ENCODE measurements at places on chromosomes 7 and 10.

- DNase-seq = no peak
Observed at GRCh38 chr10:79005126-79005810, 63.5 kb upstream of the ZMIZ1 start.

- no peak for DNase-seq
Observed at GRCh38 chr10:93299606-93300287, 182.4 kb downstream of the MYOF start.

DNA sequence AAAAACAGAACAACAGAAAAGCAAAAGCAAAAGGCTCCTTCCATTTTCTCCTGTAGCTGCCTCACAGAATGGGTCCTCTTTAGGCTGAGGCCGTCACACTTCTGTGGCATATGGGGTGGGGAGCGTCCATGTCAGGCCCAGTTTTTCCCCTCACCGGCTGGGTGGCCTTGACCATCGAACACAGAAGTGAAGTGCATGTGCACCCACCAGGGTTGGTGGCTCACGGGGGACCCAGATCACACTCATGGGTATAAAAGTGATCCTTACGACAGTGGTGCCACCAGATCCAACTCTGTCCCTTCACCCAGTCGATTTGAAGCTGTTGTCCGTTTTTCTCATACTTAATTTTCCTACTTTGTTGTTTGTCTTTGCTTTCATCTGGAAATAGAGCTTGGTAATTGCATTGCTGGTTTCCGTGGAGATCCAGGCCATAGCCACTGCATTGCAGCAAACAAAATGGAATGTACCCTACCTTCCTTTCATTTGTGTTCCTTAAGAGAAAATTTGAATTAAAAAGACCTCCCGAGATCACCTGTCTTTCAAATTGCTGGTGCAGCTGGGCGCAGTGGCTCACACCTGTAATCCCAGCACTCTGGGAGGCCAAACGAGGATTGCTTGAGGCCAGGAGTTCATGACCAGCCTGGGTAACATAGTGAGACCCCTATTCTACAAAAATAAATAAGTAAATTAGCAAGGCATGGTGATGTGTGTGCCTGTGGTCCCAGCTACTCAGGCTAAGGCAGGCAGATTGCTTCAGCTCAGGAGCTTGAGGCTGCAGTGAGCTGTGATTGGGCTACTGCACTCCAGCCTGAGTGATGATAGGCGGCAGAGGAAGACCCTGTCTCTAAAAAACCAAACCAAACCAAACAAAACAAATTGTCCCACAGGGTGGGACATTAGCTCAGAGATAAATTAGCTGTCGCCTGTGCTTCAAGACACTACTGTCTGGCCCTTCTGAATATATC lies 10.7 kb upstream of the GJD4 start:
- DNase-seq = no peak

DNA sequence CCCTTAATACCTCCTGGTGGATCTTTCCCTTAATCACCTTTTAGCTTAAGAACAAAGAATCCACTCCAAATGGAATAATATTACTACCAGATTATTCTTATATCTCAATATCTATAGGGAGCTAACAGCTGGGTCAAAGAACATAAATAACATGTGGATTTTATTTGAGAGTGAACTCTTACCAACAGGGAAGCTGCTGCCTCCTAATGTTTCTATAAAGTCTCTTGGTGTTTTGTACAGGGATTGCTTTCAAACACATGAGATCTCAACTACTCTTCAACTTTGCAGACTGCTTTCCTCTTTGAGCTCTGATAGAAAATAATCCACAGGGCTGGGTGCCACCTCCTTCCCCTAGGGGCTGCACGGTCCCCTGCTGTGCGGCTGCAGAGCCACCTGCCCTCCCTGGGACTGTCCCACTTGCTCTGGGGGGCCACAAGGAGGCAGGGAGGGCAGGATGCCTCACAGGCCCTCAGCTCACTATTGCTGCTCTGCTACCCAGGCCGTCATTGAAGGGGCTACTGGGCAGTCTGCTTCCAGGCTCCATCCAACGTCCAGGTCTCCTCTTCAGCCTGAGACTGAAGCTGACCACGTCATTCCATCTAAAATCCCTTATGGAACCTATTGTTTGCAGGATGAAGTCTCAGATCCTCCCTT lies 191.2 kb downstream of the CXCL12 start:
- no peak for DNase-seq

GRCh38 chr7:36304099-36304425 lies 85.6 kb upstream of the ANLN start:
- DNase-seq = no peak

DNA sequence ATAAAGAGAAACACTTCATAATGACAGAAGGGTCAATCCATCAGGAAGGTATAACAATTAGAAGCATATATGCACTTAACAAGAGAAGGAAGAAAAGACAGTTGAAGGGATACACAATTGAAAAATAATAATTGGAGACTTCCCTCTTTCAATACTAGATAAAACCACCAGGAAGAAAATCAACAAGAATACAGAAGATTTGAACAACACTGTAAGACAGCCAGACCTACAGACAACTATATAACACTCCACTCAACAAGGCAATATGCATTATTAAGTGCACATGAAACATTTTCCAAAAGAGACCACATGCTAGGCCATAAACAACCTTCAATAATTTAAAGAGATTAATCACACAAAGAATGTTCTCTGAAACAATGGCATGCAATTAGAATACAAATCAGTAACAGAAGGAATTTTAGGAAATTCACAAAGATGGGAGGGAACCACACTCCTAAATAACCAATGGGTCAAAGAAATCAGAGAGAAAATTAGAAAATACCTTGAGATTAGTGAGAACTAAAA lies 35.1 kb downstream of the ZNF438 start:
- DNase-seq = no peak

- no peak for DNase-seq
Observed at GRCh38 chr10:97059006-97059871, 126.5 kb downstream of the SLIT1 start.

- DNase-seq = no peak
Observed at GRCh38 chr10:93871671-93872204, 22.0 kb upstream of the SLC35G1 start.

- DNase-seq = no peak
Observed at GRCh38 chr10:91185239-91185875, 35.1 kb upstream of the PCGF5 start.

DNA sequence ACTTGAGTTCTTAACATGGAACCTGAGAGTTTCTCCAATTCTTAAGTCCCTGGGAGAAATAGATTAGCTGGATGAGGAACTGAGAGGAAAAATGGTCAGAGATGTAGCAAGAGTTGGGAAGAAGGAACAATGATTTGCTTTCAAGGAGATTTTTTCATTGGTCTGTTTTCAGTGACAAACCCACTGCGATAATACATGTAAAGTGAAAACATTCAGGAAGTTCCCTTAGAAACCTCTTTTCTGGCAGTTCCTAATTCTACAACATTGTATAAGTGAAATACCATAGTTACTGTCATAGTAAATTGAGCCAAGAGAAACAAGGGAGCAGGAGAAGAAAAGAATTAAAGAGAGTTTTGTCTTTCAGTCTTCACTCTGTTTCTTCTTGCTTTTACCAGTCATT lies 12.1 kb upstream of the MAGI2 start:
- DNase-seq = no peak

- no peak for DNase-seq
Observed at GRCh38 chr7:103657474-103657894, 211.5 kb upstream of the SLC26A5 start.

DNA sequence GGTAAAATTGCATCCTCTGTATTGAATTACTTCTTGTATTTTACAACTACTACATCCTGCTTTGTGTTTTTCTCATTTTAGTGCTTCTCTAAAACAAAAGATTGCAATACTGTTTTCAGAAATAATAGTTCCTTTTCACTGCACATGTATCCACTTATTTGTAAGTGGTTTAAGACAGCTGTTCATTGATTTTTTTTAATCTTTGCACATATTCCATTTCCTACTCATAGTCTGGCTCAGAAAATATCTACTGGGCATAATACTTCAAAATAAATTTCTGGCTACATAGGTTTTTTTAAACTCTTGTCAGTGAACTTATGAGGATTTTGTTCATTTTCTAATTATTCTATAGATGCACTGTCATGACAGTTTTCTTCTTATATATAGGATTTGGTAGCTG lies 54.8 kb downstream of the SND1 start:
- DNase-seq = no peak

DNA sequence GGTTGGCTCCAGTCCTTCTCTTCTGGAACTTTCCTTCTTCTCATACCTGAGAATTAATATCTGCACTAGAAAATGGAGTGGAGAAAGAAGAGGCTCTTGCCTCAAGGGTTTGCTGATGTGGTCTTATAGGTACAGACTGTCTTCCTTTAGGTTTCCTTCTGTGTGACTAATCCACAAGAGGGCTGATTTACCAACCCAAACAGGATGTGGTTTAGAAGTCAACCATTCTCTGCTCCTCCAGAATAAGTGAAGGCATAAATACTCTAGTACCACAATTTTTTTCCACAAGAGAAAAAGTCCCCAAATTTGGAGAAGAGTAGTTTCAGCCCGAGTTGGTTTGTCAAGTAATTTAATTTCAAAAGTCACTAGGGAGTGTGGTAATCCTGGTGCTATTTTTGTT lies 85.8 kb downstream of the NRP1 start:
- DNase-seq = no peak

- no peak for DNase-seq
Observed at GRCh38 chr7:99002148-99002826, 124.0 kb downstream of the TRRAP start.

- DNase-seq = no peak
Observed at GRCh38 chr10:95785317-95785716, 29.4 kb downstream of the ENTPD1 start.

- DNase-seq = no peak
Observed at GRCh38 chr7:75711656-75712514, 26.9 kb downstream of the HIP1 start.

- DNase-seq = no peak
Observed at GRCh38 chr10:132335189-132336063, 3.4 kb downstream of the LRRC27 start.

GRCh38 chr7:37550426-37550825 lies 101.8 kb upstream of the ELMO1 start:
- DNase-seq = no peak

DNA sequence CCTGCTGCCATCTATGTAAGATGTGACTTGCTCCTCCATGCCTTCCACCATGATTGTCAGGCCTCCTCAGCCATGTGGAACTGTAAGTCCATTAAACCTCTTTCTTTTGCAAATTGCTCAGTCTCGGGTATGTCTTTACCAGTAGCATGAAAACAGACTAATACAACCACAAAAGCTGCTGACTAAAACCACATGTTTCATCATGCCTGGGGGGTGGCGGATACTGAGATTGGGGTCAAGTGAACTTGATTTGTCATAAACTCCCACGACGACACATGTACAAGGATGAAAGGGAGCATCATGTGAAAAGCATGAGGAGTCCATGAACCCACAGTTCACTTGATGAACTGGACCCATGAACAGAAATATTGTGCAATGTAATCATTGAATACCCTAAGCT lies 134.9 kb upstream of the ANK3 start:
- DNase-seq = no peak

- DNase-seq = no peak
Observed at GRCh38 chr10:67772894-67773511, 65.0 kb downstream of the DNAJC12 start.

GRCh38 chr10:88097536-88097935 lies 234.1 kb downstream of the PTEN start:
- no peak for DNase-seq

DNA sequence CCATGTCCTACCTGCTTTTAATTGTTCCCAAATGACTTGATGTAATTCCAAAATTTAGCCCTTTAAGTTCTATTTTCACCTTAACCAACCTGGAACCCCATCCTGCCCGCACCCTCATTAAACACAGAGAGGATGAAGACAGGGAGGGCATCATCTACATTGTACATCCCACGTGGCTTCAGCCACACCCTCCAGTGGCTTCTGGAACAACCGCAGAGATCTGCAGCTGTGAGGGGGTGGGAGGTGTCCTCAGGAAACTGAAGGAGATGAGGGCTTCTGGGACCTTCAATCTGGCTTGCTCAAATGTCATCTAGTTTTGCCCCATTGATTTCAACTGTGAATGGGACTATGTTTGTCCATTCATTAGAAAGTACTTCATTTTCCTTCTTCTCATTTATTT lies 39.0 kb downstream of the AKR1B1 start:
- DNase-seq = no peak

GRCh38 chr10:35913628-35914027 lies 271.5 kb upstream of the FZD8 start:
- DNase-seq = no peak

- DNase-seq = no peak
Observed at GRCh38 chr7:4134204-4134603, 547.9 kb upstream of the FOXK1 start.

GRCh38 chr7:16847381-16847860 lies 34.4 kb downstream of the AGR3 start:
- no peak for DNase-seq

GRCh38 chr10:5634918-5635317 lies 31.5 kb downstream of the ASB13 start:
- DNase-seq = no peak

DNA sequence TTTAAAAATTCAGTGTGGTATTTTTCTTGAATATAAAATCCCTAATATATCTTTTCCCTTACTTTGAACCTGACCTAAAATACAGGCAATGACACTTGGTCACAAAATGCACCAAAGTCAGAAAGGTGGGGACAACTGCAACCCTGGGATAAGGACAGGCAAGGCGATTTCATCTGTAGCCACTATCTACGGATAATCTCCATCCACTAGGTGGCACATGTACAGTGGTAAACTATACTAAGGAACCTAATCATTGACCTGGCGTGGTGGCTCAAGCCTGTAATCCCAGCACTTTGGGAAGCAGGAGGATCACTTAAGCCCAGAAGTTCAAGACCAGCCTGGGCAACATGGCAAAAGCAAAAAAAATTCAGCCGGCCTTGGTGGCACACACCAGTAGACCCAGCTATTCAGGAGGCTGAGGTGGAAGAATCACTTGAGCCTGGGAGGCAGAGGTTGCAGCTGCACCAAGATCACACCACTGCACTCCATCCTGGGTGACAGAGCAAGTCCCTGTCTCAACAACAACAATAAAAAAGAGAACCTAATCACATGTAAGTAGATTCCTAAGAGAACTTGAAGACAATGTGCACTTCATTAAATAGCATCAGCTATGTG lies 98.9 kb downstream of the KMT2C start:
- no peak for DNase-seq

- no peak for DNase-seq
Observed at GRCh38 chr7:74489997-74490945, 36.6 kb downstream of the GTF2IRD1 start.

DNA sequence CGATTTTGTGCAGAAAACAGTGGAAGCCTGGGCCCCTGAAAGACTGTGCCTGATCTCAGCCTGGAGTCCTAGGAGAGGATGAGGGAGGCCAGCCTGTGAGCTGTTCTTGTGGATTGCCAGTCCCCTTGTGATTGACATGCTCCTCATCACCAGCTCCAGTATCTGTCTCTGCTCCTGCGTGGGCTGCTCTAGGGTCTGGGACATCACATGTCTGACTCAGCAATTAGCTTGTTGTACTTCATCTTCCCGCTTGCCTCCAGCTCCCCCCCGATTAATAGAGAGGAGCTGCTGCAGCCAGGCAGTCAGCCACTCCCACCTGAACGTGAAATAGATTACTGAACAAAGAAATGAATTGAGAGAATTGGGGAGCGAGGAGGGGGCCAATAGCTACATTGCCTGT lies 99.6 kb upstream of the TBX20 start:
- no peak for DNase-seq
